ENCODE measurements at places on chromosomes 6 and 20. TPM values are rescaled to one million over a fixed set of nuclear protein-coding genes. Genes with fewer than 3 reads are reported as not detected.

Gene CFAP206
- 0.49 TPM for total RNA-seq

Gene ATP5F1E
- 21.6 TPM for total RNA-seq

Gene ACSS2
- 218 TPM for total RNA-seq

Gene PKIB
- 4.4 TPM for total RNA-seq

Gene GPLD1
- total RNA-seq: 10.2 TPM

Gene TSHZ2
- 10.1 TPM for total RNA-seq

Gene DEFB113
- total RNA-seq: not detected

Gene CAGE1
- total RNA-seq: not detected

Gene C2
- total RNA-seq: 4.9 TPM

Gene SLC16A10
- 8.6 TPM for total RNA-seq

Gene NUP153
- total RNA-seq: 37.7 TPM

Gene CCM2L
- 3.0 TPM for total RNA-seq

Gene GNMT
- 0.20 TPM for total RNA-seq

Gene SLC13A3
- 1.8 TPM for total RNA-seq

Gene CRISP2
- total RNA-seq: not detected

Gene LZTS3
- 2.7 TPM for total RNA-seq

Gene NDUFAF4
- total RNA-seq: 10.6 TPM

Gene C4B
- 4.2 TPM for total RNA-seq

Gene ZMYND8
- total RNA-seq: 15.6 TPM

Gene SH3BGRL2
- total RNA-seq: 19.5 TPM

Gene RBPJL
- not detected for total RNA-seq

Gene TRIM26
- total RNA-seq: 18.9 TPM

Gene CTAGE9
- total RNA-seq: not detected

Gene PRPF6
- total RNA-seq: 39.9 TPM

Gene GRM1
- 0.10 TPM for total RNA-seq

Gene PHACTR1
- total RNA-seq: 12.7 TPM

Gene MAS1
- total RNA-seq: under 0.01 TPM

Gene UNC93A
- 0.69 TPM for total RNA-seq

Gene PPP1R16B
- 1.9 TPM for total RNA-seq

Gene BACH2
- total RNA-seq: 11.9 TPM

Gene BNIP5
- 0.10 TPM for total RNA-seq

Gene CBLN4
- 0.10 TPM for total RNA-seq

Gene RAB44
- total RNA-seq: 0.59 TPM

Gene IPCEF1
- 2.5 TPM for total RNA-seq

Gene RGS17
- 0.69 TPM for total RNA-seq

Gene RAMACL
- 2.7 TPM for total RNA-seq

Gene EDEM2
- 11.9 TPM for total RNA-seq

Gene ELOVL4
- total RNA-seq: 60.1 TPM

Gene GABRR1
- 0.20 TPM for total RNA-seq

Gene NINL
- 15.7 TPM for total RNA-seq

Gene CSNK2A1
- total RNA-seq: 123 TPM

Gene PIM1
- total RNA-seq: 38.3 TPM

Gene HAO1
- not detected for total RNA-seq

Gene FAM162B
- total RNA-seq: 5.1 TPM

Gene IL17A
- total RNA-seq: not detected

Gene PAX1
- 1.2 TPM for total RNA-seq

Measured in skin of body (tissue), 3 donors.